Sigmoid colon (tissue), 7 donors: ENCODE measurements at places on chromosomes 2 and 18. TPM values are rescaled to one million over a fixed set of nuclear protein-coding genes. Genes with fewer than 3 reads are reported as not detected.

REG3G gene
- polyA plus RNA-seq = 0.12 TPM

ASXL3 gene
- under 0.01 TPM for polyA plus RNA-seq

SCN9A gene
- 2.8 TPM for polyA plus RNA-seq

GPR39 gene
- polyA plus RNA-seq = 7.7 TPM

AQP4 gene
- polyA plus RNA-seq = 1.2 TPM

ATP5MC3 gene
- polyA plus RNA-seq = 613 TPM

LHCGR gene
- polyA plus RNA-seq = not detected

PLEK gene
- polyA plus RNA-seq = 12.5 TPM

REL gene
- 2.3 TPM for polyA plus RNA-seq

SLC38A11 gene
- 0.60 TPM for polyA plus RNA-seq

MC2R gene
- not detected for polyA plus RNA-seq

SULT1C4 gene
- 1.0 TPM for polyA plus RNA-seq

IMPACT gene
- 11.7 TPM for polyA plus RNA-seq

FSHR gene
- not detected for polyA plus RNA-seq

FMNL2 gene
- polyA plus RNA-seq = 9.4 TPM

PSD4 gene
- polyA plus RNA-seq = 15.0 TPM

SPEG gene
- 25.4 TPM for polyA plus RNA-seq

KHK gene
- polyA plus RNA-seq = 6.7 TPM

CRYGC gene
- not detected for polyA plus RNA-seq

REEP1 gene
- polyA plus RNA-seq = 0.23 TPM

SULT1C2 gene
- polyA plus RNA-seq = 0.67 TPM

WDR35 gene
- polyA plus RNA-seq = 0.46 TPM

QPCT gene
- 1.2 TPM for polyA plus RNA-seq

BCL11A gene
- 4.4 TPM for polyA plus RNA-seq

ADD2 gene
- not detected for polyA plus RNA-seq

GPAT2 gene
- 0.23 TPM for polyA plus RNA-seq

INPP5D gene
- 44.8 TPM for polyA plus RNA-seq

ZNF804A gene
- not detected for polyA plus RNA-seq

SRD5A2 gene
- polyA plus RNA-seq = not detected

EN1 gene
- not detected for polyA plus RNA-seq

M1AP gene
- 0.60 TPM for polyA plus RNA-seq
